ENCODE measurements at places on chromosomes 4 and X.

DNA sequence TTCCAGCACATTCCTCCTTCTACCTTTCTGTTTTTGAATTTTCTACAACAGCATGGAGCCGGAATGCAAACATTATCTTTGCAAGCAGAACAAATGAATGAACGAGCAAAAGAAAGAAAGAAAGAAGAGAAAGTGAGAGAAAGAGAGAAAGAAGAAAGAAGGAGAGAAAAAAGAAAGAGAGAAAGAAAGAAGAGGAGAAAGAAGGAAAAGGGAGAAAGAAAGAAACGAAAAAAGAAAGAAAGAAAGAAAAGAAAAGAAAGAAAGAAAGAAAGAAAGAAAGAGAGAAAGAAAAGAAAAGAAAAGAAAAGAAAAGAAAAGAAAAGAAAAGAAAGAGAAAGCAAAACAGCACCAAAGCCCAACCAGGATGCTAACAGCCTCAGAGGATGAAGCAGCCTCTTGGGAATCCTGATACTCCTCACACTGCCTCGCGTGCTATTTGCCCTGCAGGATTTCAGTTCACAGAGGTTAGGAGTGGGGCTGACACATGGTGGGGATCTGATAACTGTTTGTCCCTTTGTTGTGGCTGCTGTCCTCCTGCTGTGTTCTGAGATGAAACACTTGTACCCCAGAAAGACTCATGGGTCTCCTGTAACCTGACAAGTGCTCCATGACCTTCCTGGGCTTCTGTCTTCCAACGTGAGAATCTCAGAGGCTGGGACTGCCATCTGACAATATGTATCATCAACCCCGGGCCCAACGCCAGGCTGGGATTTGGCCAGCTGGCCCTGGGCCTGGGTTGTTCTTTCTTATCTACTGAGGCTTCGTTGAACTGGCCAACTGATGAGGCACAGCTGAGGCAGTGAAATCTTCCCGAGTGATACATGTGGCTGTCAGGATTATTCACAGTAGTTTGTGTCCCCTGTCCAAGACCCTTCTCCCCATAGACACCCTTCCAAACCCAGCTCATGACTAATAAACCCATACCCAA lies 61.0 kb downstream of the SEPSECS start:
- peak; percentile 54 for DNase-seq

DNA sequence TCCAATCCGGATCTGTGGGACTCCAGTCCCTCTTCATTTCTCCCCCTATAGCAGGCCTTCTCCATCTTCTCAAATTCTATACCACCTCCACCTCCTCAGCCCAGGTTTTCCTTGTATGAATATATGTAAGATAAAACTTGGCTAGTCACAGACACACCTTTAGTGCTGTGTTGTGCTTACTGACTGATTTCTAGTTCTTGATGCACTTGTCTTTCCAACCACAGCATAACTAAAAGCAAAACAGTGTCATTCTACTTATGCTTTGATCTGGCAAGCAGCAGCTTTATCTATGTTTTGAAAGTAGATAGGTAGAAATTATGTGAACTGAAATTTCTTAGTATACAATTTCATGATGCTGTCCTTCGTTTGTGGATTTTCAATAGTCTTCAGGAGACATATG lies 47.5 kb downstream of the CCNI start:
- DNase-seq, result no peak

DNA sequence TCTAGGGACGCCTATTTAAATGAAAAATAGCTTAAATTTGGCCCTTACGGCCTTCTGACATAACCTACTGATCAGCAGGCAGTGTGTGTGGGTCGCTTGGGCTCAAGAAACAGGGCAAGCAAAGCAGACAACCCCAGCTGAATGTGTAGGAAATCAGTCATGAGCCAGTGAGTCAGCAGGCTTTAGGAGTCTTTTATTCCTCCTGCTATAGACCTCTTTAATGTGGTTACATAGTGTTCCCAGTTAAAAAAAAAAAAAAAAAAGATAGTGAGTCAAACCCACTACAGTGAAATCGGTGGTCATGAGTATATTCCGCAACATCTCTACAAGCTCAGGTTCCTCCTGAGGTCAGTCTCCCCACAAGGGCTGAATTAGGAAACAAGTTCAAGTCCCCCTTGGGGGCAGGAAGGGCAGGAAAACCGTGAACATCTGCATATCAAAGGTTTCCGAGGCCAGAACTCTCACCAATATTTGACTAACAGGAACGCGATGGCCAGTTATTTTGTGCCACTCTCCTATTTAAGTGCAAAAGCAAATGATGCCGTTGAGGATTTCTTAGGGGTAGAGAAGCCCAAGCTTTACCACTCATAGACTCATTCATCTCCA lies 32.7 kb downstream of the ACSL1 start:
- DNase-seq, result peak; percentile 94

DNA sequence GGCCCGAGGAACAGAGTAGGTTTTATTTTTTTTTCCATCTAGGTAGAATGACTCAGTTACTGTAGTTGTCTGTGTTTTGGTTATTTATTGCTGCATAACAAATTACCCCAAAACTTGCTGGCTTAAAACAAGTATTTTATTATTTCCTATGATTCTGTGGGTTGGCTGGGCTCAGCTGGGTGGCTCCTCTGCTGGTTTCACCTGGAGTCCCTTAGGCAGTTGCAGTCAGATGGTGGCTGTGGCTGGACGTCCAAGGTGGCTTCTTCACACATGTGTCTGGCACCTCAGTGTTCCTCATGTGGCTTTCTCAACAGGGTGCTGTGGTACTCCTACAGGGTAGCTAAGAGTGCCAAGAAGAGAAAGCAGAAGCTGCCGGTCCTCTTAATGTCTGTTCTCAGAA lies 115.8 kb downstream of the PHEX start:
- no peak for DNase-seq

GRCh38 chr4:8362483-8362882 lies 78.0 kb downstream of the ACOX3 start:
- peak; percentile 18 for DNase-seq

Data from epithelial cell of esophagus (primary cell).